Keratinocyte (primary cell): ENCODE measurements at places on chromosomes 5 and 9.

DNA sequence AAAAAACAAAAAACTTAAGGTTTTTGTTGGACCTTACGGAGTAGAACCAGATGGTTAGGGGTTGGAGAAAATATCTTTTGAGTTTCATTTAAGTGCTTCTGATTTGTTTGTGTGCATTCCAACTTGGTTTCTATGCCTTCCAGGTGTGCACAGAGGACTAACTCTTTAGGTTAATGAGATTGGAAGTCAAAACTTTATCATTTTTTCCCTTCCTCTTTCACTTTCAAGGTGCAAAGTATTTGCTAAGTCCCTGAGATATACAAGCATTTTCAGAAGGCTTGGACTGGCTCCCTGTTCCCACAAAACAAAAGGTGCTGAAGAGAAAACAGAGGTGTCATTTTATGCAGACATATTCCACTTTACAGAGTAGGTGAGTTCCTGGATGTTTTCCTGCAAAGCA is 30.3 kb upstream of the CER1 start:
- DNase-seq = no peak
- no peak overlapping the region for H3K27ac ChIP-seq
- no peak overlapping the region for H3K4me3 ChIP-seq
- no peaks in the 10 kb centered on the region for H3K27me3 ChIP-seq
- no peaks in the 10 kb centered on the region for H3K36me3 ChIP-seq
- no peaks in the 10 kb centered on the region for H3K4me1 ChIP-seq

DNA sequence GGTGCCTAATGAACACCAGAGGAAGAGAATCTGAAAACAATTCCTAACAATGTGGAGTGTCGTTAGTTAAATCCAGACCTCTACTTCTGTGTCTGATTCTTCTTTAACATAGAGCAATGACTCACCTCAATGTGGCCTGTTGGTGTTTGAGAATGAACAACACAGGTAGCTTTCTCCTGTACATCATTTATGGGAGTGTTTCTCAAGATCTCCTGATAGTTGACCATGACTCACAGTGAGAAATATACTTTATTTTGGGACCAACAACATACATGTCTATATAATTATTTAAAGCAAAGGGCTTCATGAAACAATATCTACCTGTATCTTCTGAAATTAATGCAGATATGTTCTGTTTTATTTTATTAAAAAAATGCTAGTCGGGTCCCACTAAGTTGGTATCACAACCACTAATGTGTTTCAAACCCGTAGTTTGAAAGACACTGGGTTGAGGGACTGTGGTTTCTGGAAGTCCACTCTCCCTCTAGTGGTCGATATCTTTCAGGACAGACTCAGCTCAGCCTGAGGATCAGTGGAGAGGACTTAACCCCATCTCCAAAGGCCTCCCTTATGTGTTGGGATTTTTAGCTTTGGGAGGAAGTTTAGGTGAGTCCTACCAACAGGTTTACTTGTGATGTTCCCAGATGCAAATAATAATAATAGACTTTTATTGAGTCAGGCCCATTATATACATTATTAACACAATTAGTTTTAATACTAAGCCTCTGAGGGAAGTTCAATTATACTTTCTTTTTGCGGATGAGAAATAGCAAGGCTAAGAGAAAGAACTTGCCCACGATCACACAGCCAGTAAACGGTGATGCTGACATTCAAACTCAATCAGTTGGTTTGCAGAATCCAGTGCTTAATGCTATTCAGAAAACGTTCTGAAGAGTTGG is 70.0 kb upstream of the KLF9 start:
- peaks cover 24% of the 10 kb centered on the region for H3K4me1 ChIP-seq
- no peaks in the 10 kb centered on the region for H3K36me3 ChIP-seq
- no peak overlapping the region for H3K4me3 ChIP-seq
- DNase-seq = no peak

GRCh38 chr9:17024129-17024528 is 110.7 kb upstream of the CNTLN start:
- H3K36me3 ChIP-seq = no peaks in the 10 kb centered on the region
- H3K4me1 ChIP-seq = peaks cover 10% of the 10 kb centered on the region
- no peak overlapping the region for H3K4me3 ChIP-seq
- H3K27ac ChIP-seq = no peak overlapping the region

- no peak for DNase-seq
- H3K4me3 ChIP-seq = no peak overlapping the region
- peaks cover 13% of the 10 kb centered on the region for H3K4me1 ChIP-seq
- no peaks in the 10 kb centered on the region for H3K27me3 ChIP-seq
Measured at GRCh38 chr5:86748538-86749105, 130.9 kb downstream of the COX7C start.

DNA sequence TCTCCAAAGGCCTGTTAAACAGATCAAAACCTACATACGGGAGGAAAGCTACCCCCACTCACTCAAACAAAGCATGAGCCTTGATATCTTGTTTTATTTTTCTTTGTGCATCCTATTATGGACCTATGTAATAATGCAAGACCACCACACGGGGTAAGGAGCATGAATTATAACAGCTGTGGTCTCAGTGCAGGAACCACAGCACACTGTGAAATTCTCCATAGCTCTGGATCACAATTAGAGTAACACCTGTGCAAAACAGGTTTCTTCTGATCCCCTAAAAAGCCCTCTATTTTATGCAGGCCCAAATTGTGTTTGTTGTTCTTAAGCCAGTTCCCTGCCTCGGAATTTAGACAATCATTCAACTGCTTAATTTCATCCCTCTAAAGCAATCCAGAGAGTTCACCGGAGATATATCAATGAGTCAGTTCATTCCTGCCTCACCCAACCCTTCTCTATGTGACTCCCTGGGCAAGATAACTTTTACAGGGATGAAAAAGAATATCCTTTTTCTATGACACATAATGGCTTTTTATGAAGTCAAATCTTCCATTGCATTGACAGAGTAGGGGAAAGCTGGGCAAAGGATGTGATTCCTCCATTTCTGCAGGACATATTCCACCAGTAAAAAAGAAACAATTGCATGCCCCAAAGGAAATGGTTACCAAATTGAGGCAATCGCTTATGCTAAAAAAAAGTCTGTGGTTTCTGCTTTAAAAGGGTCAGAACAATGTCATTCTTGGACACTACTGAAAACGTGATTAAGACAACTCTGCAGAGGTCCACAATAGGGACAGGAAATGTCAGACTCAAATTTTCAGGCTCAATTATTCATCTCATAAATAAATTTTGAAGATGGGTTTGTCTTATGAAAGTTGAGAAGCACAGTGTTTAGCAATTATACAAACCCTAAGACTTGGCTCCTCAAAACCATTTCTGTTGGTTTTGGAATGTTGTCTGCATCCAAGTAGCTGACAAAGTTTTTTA is 41.6 kb upstream of the FST start:
- no peak overlapping the region for H3K27ac ChIP-seq
- H3K4me1 ChIP-seq = peaks cover 4% of the 10 kb centered on the region
- H3K36me3 ChIP-seq = no peaks in the 10 kb centered on the region
- DNase-seq = no peak
- H3K4me3 ChIP-seq = no peak overlapping the region
